RWPE2 (cell line): ENCODE measurements at places on chromosomes 13 and 19.
A peak's percentile ranks its signal among the peaks of the same experiment; 100 is the strongest.

DNA sequence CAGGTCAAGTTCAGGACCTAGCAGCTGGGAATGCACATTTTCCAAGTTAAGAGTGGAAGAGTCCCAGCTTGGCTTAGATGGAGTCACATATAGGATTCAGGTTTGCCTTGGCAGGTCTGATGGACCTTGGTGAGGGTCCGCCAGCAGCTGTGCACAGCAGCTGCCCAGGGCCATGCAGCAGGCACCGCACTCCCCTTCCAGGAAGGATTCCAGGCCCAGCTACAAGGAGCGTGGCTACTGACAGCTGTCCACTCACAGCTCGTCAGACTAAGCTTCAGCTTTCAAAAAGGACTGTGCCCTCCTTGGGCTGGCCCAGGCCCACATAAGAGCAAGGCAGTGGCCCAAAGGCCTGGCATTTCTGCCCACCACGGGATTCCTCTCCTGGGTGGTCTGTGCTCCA, 68.4 kb downstream of the ALOX5AP start:
- DNase-seq: no peak

GRCh38 chr19:5228932-5229777, 111.5 kb downstream of the PTPRS start:
- no peak for DNase-seq

GRCh38 chr19:56538761-56539263, at the start of gene ZFP28:
Gene ZFP28 (plus strand): TSS chr19:56538948. CDS start chr19:56539019, 71 bp downstream.
- peak; percentile 66 for DNase-seq

DNA sequence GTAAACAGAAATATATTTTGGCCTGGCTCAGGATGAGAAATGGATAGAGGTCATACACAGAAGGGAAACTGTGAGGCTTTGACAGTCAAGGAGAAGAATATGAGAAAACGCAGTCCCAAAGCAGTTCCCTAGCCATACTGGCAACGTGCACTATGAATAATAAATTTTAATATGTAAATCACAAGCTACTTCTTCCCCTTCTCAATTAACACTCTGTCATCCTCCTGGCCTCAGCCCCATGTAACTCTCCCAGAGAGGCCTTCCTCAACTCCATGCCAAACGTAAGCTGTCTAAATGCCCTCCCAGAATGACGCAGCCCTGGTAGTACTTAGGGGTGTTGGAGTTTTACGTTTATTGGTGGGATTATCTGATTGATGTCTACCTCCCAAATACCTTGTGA, 732.6 kb downstream of the LIG4 start:
- no peak for DNase-seq

DNA sequence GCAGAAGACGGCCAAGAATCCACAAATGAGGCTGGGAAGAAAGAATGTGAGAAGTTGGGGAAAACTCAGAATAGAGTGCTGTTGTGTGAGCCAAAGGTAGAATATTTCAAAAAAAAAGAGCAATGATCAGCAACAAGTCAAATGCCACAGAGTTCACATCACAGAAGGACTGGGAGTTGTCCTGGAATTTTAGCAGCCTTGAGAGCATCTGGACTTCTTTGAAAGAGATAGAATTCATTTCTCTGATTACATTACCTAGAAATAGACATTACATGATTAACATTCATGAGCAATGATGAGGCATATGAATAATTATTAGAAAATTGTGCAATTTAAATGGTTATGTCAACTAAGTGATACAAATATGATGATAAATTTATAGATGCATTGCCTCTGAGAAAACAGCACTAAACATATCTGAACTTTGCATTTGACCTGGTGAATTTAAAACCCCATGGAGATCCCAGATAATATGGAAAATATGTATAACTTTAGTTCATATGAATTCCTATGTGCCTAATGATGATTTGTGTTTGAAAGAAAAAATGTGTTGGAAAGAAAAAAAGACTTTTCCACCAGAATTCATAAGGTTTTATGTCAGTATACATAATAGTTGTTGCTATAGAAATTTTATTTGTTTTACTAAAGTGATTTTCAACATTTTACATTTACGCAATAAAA, 186.2 kb downstream of the POSTN start:
- DNase-seq: no peak

DNA sequence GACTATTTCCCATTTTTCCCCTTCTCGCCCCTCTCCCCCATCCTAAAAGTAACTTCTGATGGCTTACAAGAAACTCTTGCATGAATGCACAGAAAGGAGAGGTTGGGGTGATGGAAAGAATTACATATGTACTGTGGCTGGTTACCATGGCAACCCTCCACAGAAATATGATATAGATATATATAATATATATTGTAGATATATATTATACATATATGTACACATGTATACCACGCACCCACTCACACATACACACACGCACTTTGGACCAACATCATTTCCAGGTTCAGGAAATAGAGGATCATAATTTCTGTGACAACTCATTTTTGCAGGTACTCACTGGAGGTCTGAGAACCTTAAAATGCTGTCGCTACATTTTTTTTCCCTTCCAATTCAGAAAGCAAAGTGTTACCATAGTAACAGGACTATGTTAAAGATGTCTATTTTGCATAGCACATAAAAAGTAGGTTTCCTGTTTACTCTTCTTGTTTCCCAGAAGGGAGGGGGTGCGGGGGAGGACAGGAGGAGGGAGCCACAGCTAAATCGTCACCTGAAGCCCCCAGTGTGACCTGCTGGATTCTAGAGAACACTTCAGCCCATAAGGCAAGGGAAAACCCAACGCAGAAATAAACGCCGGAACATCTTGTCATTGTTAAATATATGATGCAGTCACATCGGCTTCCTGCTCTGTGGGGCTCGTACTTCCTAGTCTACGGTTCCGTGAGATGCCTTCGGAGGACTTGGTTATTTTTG, 44.7 kb downstream of the EFNB2 start:
- DNase-seq: no peak

- DNase-seq: no peak
Measured at GRCh38 chr19:43332058-43332922, 21.2 kb upstream of the CD177 start.

- no peak for DNase-seq
Measured at GRCh38 chr19:35414442-35414841, 33.6 kb upstream of the FFAR2 start.

DNA sequence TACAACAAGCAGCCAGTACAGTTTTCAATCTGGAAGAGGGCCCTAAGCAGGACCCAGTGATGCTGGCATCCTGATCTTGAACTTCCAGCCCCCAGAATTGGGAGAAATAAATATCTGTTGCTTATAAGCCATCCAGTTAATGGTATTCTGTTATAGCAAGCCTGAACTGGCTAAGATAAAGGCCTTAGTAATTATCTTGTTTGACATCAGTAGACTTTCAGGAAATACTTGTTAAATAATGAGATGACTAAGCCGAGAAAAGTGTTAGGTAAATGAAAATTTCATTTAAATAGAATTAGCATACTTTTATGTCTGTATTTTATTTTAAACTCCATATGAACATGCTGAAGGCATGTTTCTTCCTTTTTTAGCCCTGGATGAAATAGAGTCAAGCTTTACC, 188.2 kb downstream of the OLFM4 start:
- DNase-seq: no peak

DNA sequence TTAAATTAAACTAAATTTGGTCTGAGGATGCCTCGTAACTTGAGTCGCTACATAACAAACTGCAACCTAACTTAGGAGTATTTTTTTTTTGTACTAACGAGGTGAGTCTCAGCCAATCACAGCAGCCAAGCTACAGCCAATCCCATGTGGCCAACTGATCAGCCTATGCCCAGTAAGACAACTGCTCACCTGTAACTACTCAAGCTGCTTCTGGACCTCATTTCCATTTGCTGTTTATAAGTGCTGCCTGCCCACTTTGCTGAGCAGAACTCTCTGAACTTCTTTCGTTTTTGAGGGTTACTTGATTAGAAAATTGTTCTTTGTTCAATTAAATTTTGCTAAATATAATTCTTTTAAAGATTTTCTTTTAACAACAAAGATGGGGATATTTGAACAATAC, 3.8 kb downstream of the CPB2 start:
- no peak for DNase-seq

GRCh38 chr13:43804461-43805070, 17.8 kb upstream of the ENOX1 start:
- DNase-seq: no peak

GRCh38 chr19:48044561-48044960, 682 bp upstream of the CABP5 start:
- DNase-seq: no peak

DNA sequence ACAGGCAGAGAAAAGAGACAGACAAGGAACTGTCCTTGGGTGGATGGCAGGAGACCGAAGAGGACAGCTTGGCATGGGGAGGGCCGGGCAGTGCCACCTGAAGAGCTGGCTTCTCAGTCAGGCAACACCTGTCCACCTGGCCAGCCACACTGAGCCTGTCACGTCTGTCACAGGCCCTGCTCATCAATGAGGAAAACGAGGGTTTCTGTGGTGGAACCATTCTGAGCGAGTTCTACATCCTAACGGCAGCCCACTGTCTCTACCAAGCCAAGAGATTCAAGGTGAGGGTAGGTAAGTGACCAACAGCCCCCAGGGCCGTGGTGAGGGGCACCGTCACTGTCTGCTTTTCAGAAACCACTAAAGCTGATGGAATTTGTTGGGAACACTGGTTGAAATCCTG, 11.2 kb upstream of the PROZ start:
- DNase-seq: no peak

- DNase-seq: no peak
Measured at GRCh38 chr19:55603581-55604292, 1.7 kb upstream of the ZNF865 start.

DNA sequence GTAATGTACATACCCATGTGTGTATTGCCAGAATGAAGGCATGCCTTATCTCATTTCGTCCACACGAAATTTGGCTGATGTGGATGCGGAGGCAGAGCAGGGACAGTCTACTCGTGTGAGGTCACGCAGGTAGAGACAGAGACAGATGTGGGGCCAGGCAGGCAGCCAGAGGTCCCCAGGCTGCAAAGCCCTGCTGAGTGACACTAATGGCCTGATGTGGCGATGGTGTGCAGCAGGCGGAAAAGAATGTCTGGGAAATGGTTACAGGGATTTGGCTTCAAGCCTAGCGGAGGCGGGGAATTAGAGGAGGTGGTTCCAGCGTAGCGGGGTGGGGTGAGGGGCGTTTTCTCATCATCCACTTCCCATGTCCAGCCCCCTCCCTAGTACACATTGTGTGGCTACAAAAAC, 4.2 kb upstream of the IZUMO2 start:
- DNase-seq: no peak

- no peak for DNase-seq
Measured at GRCh38 chr19:58513213-58513693, 1.5 kb upstream of the SLC27A5 start.

- no peak for DNase-seq
Measured at GRCh38 chr19:17398902-17399527, 5.0 kb upstream of the CCDC194 start.

DNA sequence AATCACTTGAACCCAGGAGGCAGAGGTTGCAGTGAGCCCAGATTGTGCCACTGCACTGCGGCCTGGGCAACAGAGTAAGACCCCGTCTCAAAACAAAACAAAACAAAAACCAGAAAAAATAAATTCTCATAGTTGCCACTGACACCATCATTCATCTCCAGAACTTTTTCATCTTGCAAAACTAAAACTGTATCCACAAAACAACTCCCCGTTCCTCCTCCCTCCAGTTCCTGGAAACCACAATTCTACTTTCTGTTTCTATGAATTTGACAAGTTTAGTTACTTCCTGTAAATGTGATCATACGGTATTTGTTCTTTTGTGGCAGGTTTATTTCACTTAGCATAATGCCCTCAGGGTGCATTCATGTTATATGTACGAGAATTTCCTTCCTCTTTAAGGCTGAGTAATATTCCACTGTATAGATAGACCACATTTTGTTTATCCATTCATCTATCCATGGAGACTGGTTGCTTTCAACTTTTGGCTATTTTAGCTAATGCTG, 13.2 kb upstream of the ADGRE5 start:
- no peak for DNase-seq

DNA sequence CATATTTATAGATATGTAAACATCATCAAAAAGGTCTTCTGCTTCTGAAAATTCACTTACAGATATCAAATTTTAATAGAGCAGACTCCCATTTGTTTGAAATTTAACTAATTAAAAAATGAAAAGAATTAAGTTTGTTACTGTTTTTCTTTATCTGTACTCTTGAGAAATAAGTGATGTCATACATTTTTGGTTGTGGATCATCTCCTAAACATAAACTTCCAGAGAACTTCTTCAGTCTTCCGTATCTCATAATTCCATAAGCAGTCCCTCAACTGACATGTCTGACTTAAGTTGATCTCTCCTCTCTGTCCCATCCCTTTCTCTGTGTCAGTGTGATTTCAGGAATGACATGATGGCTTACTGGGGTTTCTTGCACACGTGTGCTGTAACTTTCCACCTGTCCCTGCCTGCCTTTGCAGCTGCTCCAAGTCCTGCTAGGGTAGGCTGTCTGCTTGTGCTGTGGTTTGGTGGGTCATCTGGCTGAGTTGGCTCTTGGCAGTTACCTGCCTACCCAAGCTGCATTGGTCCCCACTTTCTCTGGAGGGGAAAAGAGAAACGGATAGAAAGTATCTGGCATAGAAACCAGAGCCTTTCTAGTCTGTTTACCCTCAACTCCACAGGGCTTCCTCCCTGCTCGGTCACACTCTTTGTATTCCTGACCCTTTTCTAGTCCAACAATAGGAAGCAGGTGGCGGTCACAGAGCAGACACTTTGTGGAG, 127.1 kb downstream of the GGACT start:
- no peak for DNase-seq

DNA sequence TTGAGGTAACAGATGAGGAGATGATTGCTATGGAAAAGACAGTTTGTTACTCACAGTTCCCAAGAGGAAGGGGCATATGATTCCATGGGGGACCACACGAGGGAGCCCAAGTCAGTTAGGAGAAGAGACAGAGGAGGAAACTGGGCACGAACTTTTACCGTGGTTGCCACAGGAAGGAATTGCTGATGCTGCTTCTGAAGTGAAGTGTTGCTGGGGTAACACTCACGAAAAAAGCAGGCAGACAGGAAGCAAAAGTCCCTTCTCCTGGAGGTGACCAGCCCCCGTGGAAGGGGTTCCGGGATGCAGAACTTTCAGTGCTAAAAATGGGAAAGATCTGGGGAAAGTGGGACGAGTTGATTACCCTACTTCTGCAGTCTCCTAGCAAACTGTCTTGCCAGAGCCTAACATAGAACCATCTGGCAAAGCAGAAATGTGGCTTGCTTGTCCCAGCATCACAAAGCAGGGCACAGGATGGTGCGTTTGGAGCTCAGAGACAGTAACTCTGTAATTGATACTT, 35.4 kb upstream of the MAP3K10 start:
- no peak for DNase-seq

DNA sequence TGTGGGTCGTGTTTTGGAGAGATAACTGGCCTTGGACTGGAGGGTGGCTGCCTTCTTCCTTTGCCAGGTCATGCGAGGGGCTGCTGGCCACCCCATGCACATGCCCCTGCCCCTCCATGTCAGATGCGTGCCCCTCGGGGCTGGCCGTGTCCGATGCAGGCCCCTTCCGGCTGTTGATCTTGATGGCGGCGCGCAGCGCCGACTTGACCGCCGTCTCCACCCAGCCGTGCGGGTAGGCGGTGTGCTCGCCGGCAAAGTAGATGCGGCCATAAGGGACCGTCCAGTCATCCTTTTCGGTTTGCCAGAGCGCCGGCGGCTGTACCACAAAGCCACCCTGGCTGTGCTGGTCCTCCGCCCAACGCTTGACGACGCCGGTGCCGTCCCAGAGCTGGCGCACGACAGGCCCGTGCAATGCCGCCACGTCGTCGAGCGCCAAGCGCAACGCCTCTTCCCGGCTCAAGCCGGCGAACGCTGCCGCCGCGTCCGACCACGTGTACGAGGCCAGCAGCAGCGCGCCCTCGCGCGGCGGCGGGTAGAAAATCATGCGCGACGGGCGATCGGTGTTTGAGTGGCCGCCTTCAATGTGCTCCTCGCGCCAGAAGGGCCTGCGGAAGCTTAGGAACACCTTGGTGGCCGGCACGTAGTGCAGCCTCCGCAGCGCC, 6.9 kb downstream of the IL4I1 start:
- no peak for DNase-seq
